HAP-1 (cell line): ENCODE measurements at places on chromosomes 3 and 15.
A peak's percentile ranks its signal among the peaks of the same experiment; 100 is the strongest.

DNA sequence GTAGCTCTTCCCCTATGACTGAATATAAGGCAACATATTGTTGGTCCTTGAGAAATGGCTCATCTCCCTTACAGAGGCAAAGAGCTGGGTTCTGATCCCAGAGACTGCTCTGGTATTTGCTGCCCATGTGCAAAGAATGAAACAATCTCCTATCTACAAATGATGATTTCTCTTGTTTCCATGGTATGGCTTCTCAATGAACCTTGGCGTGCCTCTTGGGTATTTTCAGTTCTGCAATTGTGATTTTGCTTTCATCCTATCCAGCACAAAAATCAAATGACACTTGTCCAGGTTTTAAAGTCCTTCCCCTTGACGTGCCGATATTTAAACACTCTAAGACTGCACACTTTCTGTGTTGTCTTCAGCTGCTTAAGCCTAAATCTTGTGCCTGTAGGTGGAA, 109.8 kb upstream of the NR2F2 start:
- no peak for DNase-seq

DNA sequence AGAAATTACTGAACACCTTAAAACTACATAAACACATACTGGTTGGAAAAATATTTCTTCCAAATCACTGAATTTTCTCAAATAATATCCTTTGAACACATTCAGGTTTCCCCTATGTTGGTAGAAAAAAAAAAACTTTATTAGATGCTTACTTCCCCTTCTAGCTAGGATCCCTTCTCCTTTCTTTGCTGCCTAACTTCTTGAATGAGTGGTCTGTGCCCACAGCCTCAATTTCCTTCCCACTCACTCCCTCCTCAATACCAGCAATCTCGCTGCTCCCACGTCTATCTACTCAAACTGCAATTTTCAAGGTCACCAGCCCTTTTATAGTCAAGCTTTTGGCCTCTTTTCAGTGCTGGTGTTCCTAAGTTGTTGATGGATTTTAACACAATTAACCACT, 8.3 kb downstream of the CD200R1 start:
- DNase-seq: no peak

GRCh38 chr15:33547876-33548275, 237.1 kb downstream of the RYR3 start:
- DNase-seq: peak; percentile 67

GRCh38 chr15:80182611-80183261, 29.9 kb downstream of the FAH start:
- DNase-seq: no peak

GRCh38 chr15:49900903-49901235, 218.2 kb downstream of the ATP8B4 start:
- no peak for DNase-seq

- DNase-seq: no peak
These were observed 91.6 kb upstream of the KLHL25 start for GRCh38 chr15:85886309-85886811.

GRCh38 chr3:64426551-64426950, 201.3 kb upstream of the PRICKLE2 start:
- no peak for DNase-seq

DNA sequence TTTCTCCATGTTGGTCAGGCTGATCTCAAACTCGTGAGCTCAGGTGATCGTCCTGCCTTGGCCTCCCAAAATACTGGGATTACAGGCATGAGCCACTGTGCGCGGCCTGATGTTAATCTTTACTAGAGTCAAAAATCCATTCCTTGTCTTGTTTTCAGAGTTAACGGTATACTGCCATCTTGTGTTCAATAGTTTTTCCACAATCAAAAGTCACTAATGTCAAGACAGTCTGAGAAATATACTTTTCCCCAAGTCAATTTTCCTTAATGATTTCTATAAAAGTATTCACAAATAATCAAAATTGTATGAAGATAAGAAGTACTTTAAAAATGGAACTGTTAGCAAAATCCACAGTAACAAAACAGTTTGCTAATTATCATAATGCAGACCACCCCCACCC, 8.5 kb downstream of the CRBN start:
- no peak for DNase-seq

DNA sequence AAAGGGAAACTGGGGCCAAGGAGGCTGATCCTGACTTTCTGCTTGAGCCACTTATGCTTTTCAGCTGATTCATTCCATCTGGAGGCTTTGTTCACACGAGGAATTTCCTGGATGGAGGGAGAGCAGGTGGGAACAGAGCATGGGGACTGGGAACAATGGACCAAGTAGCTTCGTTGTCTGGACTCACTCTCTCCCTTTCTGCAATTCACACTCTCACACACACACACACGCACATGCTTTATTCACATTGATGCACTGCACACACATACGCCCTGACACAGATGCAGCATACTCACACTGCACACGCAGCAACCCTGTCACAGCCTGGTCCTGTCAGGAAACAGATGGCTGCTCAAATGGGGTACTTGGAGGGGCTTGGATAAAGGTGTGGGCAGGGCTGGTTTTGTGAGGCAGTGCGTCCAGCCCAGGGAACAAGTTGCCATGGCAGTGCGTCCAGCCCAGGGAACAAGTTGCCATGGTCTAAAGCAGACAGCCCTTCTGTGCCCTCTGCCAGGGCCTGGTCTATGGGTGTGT, 19.8 kb upstream of the CHCHD6 start:
- no peak for DNase-seq

- DNase-seq: no peak
These were observed 2.8 kb downstream of the TAGLN3 start for GRCh38 chr3:112001526-112001925.

DNA sequence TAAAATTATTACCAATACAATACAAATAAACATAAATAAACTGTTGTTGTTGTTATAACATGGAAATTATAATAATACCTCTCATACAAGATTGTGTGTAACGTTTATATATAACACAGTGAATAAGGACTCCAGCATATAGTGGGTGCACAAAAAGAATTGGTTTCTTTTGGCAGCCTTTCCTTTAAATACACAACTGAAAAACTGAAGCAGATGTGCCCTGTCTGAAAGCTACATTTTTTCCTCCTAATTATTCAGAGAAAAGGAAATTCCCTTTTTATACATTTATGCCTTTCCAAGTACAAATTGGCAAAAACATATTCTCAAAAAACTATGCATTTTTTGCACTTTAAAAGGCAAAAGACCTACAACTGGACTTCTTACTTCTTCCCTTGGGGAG, 928.9 kb upstream of the NR2F2 start:
- no peak for DNase-seq

GRCh38 chr15:42491539-42492225, 741 bp upstream of the ZNF106 start:
- DNase-seq: no peak

DNA sequence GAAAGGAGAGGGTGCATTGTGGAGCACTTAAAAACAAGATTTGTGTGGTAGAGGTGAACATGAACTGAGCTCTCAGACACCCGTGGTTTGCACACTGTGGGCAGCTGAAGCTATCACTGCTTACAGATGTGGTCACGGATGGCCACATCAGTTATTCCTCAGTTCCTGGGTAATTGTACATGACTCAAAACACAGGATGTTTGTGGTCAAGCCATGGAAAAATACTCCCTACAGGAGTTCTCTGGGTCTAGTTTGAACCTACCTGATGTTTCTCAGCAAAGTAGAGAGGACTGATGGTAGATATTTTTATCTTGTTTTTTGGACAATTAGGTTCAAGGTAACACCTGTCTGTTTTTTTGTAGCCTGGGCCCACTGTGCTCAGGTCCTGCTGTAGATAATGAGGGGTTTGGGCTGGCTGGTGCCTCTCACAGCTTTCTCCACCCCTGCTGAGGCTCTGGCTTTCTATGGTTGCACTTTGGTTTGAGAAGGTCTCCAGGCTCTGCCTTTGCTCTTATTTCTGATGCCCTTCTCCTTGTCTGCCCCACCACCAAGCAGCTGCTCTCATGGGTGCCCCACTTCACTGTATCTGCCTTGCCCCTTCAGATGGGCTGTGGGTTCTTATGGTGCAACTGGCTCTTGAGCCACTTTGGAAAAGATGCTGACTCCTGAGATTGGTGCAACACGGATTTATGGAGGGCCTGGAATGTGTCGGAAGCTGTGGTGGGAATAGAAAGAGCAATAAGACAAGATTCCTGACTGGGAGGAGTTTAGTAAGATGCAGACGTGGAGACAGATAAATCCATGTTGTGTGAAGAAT, 40.1 kb downstream of the CDCP1 start:
- DNase-seq: no peak

- DNase-seq: no peak
These were observed 447.4 kb upstream of the ROBO1 start for GRCh38 chr3:80215191-80215590.
